Femur (tissue), 1 donor: ENCODE measurements at places on chromosomes 2 and 18.

DNA sequence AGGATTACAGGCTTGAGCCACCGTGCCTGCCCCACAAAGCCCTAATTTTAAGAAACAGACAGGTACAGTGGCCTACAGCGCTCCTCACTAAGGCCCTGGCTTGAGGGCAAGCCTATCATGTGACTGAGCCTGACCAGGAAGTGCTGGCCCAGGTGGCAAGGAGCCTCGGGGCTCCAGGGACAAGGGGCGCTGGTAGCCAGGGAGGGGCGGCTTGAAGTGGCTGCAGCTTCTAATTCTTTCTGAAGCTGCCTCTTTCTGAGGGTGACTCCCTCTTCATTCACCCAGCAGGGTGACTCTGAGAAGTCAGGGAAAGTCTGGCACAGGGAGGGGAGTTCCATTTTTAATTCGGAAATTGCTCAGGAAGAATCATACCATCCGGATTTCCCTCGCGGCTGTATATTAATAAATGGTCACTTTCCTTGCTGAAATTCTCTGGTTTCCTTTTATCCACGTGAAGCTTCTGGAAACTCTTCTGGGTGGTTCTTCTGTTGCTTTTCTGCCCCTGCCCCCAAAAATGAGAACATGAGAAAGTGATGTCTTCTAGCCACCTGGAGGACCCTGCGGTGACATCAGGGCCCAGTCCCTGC lies 115.7 kb downstream of the FAM210A start:
- peak; percentile 40 for DNase-seq

DNA sequence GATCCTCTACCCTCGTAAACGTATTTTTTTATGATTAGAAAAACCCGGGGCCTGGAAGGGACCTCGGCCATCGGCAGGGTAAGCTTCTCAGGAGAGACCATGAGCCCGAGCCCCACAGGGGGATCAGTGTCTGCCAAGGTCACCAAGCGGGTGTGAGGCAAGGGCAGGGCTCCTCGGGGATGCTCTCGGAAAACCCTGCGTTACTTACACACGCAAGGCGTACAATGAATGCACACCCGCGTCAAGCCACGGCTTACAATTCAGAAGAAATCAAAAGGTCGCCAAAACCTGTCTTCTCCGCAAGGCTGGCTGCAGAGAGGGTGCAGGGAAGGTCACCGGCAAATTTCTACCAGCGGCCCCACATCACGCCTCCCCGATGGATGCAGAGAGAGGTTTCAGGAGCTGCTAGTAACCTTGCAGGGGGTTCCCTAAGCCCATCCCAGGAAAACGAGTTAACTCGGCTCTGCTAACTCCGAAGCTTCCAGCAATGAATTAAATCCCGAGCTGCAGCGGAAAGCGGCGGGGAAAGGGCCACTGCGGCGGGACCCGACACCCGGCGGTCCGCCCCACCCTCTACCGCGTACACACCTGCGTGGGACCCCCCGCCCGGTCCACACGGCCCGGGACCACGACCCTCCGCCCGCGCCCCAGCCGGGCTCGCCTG lies 638 bp downstream of the ST3GAL5 start:
- DNase-seq = peak; percentile 40

DNA sequence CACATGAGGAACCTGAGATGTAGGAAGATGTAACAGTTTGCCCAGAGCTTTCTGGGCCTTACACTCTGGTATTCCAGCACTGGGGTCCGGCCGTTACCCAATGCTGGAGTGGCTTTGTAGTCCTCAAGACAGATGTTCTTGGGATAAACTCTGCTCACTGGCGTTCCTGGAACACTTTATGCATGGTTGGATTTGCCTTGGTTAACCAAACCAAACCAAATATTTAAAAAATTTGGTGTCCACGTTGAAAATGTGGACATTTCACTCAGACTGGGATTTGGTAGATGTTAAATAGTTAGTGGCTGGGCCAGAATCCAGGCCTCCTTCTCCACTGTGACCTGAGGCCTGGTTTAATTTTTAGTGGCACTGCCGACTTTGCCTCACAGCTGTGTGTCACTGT lies 81.5 kb downstream of the ACOXL start:
- no peak for DNase-seq

DNA sequence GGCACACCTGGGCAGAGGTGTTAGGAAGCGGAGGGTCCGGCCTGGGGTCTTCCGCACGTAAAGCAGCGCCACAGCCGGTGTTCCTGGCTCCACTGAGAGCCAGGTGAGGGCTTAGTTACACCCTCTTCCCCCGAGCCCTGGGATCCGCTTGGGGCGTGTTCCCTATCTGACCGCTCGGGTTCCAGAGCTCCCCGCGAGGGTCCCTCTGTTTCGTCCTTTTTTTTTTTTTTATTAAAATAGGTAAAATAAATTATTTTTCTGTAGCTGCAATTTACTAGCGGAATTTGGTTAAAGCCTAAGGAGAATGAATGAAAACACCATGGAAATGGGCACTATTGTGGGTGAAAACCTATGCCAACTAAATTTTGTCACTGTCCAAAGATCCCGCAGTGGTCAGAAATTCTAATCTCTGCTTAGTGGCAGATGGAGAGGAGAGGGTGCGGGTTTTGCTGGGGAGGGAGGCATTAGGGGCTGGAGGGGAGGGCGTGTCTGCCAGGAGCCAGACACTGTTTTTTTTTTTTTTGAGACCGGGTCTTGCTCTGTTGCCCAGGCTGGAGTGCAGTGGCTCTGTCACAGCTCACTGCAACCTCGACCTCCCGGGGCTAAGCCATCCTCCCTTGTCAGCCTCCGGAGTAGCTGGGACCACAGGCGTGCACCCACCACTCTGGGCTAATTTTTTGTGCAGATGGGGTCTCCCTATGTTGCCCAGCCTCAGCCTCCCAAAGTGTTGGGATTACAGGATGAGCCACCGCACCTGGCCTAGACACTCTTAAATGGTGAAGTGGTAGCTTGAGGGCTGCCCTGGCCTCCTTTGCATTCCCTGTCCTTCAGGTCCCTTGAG lies 834 bp downstream of the PDCL3 start:
- no peak for DNase-seq

- DNase-seq = peak; percentile 77
Measured at GRCh38 chr2:128260239-128261138, 58.2 kb downstream of the HS6ST1 start.

DNA sequence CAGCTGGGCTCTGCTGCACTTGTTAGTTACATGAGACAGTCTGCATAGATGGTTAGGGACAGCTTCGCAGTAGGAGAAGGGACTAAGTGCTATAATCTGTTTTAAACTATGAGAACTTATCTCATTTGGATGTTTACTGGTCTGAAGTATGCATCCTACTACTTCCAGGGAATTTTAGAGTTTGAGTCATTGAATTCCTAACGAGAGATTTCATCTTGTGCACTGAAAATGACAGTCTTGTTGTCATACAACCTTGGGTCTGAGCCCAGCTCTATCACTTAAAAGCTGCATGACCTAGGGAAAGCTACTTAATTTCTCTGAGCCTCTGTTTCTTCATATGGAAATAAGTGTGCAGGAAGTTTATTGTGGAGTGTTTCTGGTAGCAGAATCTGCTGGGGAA lies 78.4 kb downstream of the TRIM43 start:
- no peak for DNase-seq

DNA sequence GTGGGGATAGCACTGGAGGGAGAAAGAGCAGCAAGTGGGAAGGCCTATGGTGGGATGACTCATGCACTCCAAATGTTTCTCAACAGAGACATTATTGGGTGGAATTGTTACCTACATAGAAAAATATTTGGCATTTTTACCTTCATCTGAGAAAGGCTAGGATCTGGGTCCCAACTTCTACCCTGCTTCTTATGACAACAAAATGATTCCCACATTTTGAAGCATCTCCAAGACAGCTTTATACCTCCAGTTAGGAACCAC lies 908.9 kb upstream of the GYPC start:
- no peak for DNase-seq

DNA sequence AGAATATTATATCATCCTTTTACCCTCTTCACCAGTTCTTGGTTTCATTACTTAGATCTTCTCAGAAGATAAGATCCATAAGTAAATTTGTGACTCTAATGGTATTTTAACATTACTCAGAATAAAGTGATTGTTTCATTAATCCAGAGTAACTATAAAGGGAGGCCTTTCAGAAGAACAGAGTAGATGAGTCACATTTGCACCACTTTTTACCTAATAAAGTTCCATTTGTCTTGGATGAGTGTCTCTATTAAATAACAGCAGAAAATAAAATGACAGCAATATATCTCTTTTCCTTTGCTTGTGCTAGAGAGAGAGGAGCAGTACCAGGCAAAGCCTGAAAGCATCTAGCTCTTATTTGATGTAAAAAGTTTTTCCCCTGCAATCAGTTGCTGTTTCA lies 926.5 kb upstream of the CNTNAP5 start:
- no peak for DNase-seq

- DNase-seq = no peak
Measured at GRCh38 chr18:45430041-45430440, 185.2 kb upstream of the SLC14A2 start.

DNA sequence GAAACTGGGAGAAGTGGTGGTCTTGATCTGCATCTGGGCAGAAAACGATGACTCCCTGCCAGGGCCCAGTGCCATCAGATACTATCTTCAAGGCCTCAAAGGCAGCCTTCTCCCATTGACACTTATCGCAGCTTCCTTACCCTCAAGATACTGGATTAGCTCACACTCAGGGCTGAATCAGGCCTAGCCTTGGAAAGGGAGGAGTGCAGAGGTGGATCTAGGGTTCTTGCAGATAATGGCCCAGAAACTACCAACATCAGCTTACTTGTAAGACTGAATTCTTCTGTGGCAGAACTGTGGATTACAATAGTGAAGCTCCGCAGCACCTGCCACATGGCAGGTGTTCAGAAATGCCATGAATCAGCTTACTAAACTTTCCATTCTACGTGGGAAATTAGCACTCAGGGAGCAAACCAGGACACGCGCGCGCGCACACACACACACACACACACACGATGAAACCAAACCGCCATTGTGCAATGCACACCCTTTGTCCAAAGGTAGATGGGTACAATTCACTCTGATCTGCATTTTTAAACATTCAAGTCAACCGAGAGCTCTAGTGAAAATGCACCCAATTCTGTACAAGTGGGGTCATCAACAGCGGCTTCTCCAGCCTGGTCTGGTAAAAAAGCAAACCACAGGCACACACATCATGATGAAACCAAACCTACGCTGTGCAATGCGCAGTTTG lies 26.3 kb upstream of the TMEM182 start:
- no peak for DNase-seq

GRCh38 chr2:124187948-124188347 lies 162.9 kb downstream of the CNTNAP5 start:
- no peak for DNase-seq

DNA sequence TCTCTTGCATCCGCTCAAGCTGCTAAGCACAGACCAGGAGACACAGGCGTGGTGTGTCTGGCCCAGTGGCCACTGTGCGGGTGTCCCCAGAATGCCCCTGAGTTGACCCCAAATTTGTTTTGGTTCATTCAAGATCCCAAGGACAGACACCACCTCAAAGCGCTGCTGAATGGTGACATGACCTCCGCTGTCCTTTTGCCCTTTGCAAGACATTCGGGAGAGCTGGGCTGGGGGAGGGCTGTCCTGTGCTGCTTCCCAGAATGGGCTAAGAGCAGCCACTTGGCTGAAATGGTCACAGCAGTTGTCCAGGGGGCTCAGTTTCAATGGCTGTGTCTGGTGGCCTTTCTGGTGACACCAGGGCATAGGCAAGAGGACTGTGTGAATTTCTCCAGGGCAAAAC lies 84.1 kb downstream of the SMIM21 start:
- DNase-seq = no peak

DNA sequence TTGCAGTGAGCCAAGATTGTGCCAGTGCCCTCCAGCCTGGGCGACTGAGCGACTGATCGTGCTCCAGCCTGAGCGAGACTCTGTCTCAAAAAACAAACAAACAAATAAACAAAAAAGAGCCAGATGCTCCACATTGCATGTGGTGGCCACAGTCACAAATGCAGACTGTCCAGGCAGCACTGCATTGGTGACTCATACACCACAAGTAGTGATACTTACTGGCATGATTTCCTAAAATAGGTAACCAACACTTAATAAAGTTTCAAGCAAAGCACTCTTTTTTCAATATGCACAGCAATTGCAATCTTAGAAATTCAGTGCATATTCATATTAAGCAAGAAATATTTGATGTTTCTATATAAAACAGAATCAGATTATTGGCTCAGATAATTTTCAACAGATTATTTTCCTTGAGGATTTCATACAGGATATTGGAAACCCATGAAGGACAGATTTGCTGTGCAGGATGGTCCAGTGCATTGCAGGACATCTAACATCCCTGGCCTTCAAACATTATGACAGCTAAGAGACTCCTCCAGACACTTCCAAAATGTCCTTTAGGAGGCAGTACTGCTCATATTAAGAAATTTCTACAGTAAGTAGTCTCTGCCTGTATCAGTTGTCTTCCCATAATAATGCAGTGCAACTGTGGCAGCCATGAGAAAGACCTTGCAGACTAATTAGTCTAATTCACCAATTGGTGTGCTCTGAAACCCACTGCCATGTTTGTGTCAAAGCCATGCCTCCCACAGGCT lies 10.5 kb upstream of the SLC1A4 start:
- DNase-seq = no peak

- peak; percentile 20 for DNase-seq
Measured at GRCh38 chr2:128448331-128449225, 129.9 kb upstream of the HS6ST1 start.

GRCh38 chr2:24617424-24617823 lies 126.4 kb downstream of the NCOA1 start:
- DNase-seq = no peak

DNA sequence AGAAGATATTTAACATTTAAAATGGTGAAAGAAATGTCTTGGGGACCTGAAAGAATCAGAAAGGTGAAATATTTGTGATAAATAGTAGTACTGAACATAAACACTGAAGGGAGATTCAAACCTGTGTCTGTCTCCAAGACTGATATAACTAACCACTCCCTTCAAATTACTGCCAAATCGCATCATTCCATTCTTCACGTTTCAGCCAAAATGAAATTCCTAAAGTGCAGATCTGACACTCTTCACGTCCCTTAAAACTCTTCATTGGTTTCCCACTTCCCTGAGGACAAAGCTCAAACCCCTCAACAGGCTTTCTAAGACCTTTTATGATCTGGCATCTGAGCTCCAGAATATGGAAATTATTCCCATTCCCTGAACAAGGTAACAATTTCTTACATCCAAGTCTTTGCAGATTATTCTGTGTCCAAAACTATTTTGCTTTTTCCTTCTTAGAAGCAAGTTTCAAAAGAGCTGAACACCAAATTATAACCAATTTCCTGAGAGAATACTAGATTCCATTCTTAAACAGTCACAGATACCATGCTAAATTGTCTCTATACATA lies 18.9 kb downstream of the SLC8A1 start:
- DNase-seq = no peak

DNA sequence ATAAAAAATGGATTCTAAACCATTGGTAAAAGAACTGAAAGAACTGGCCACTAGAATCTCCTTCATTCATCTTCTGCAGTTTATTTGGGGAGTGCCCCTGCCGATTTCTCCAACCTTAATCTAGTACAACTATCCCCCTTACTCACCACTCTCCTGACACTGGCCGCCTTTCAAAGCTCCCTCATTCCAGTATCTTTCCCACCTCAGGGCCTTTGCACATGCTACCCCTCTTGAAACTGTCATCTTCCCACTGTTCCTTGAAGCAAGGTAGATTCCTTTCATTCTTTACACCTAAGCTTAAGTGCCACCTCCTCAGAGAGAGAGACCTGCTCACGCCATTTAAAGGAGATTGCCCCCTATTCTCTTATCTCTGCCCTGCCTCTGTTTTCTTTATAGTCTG lies 147.9 kb downstream of the MCFD2 start:
- no peak for DNase-seq
